Brain (organoid and tissue), 16 donors: ENCODE measurements at places on chromosomes 4 and X. TPM values are rescaled to one million over a fixed set of nuclear protein-coding genes. Genes with fewer than 3 reads are reported as not detected.

Gene CNGA1
- not detected for polyA plus RNA-seq

Gene SAGE1
- not detected for polyA plus RNA-seq

Gene PDE5A
- 8.9 TPM for polyA plus RNA-seq

Gene TKTL2
- not detected for polyA plus RNA-seq

Gene CHRNA9
- not detected for polyA plus RNA-seq

Gene TCEAL5
- polyA plus RNA-seq, result 38.4 TPM

Gene JAKMIP1
- polyA plus RNA-seq, result 42.6 TPM

Gene AR
- 0.51 TPM for polyA plus RNA-seq

Gene FAT4
- 0.71 TPM for polyA plus RNA-seq

Gene TRMT2B
- polyA plus RNA-seq, result 8.8 TPM

Gene SEC24B
- polyA plus RNA-seq, result 9.6 TPM

Gene PCDH19
- 3.3 TPM for polyA plus RNA-seq

- DNase-seq, result peak; percentile 11
Measured at GRCh38 chr4:140472156-140472555, 25.9 kb downstream of the MGAT4D start.

DNA sequence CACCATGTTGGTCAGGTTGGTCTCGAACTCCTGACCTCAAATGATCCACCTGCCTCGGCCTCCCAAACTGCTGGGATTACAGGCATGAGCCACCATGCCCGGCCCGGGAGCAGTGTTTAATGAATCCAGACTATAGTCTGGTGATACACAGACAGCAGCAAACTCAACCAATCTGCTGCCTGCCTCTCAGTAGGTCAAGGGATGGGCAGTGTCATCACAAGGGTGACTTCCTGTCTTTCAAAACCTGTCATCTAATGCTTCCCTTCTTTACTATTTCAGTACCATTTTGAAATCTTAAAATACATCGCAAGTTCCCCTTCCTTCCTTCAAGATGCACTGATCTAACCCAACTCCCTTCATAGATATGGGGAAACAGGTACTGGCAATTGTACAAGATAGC is 8.4 kb downstream of the RPL39 start:
- no peak for DNase-seq

DNA sequence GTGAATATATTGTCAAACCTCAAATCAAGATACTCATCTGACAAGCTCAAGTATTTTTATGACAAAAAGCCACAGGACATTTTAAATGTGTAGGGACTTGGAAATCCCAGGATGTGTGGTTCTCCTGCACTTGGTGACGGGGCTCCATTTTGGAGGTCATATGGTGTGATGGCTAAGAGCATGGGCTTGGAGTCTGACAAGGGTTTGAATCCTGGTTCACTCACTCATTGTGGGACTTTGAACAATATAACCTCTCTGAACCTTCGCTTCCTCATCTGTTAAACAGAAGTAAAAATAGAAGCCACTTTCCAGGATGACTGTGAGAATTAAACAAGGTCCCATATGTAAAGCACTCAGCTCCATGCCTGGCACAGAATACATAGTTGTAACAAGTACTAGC is 99.6 kb downstream of the SMIM20 start:
- DNase-seq, result peak; percentile 55

- DNase-seq, result no peak
Measured at GRCh38 chr4:188005561-188005960, 10.0 kb downstream of the ZFP42 start.

DNA sequence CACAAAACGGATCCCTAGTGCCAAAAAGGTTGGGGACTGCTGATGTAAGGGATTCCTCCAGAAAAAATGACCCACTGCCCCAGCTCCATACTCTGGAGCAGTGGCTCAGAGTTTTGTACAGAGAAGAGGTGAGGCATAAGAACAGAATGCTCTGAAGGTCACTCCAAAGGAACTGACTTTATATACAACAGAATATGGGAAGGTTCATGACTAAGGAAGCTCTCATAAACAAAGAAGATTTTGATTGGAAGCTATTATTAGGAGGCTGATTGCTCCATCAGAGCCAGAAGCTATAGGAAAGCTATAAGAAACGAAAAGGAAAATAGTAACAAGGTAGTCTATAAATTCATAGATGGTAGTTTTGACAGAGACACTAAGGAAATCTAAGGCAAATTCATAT is 203.1 kb downstream of the SLC7A11 start:
- DNase-seq, result no peak

DNA sequence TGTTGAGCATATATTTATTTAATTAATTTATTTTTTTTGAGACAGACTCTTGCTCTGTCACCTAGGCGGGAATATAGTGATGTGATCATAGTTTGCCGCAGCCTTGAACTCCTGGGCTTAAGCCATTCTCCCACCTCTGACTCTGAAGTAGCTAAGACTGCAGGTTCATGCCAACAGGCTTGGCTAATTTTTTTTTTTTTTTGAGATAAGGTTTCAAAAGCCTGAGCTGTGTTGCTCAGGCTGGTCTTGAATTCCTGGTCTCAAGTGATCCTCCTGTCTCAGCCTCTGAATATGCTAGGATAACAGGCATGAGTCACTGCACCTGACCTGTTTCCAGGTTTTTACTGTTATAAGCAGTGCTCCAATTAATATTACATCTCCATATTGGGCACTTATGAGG is 4.8 kb downstream of the ADD1 start:
- no peak for DNase-seq

- DNase-seq, result no peak
Measured at GRCh38 chr4:6881908-6882307, 27.7 kb upstream of the TBC1D14 start.

DNA sequence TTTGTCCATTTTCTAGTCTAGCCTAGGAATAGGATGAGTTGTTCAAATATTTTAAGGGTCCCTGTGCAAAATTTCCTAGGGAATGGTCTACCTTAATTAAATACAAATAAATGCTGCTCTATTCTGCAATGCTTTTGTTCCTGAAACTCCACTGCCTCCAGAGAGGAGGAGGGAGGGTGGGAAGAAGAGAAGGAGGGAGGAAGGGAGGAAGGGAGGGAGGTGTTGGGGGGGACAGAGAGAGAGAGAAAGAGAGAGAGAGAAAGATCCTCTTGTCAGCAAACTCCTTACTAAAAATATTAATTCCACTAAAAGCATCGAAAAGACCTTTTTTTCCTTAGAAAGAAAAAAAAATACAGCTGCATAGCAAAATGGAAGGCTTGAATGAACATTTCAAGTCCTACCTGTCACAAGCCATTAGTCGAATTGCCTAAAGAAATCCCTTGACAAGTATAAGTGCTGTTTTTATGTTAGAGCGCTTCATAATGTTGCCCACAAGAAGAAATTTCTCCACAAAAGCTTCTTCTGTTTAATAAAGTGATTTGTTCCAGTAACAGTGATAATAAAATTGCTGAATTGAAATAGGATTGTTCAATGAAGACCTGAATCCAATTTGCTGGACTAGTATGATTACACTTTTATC is 106.0 kb downstream of the NKX6-1 start:
- DNase-seq, result no peak

- no peak for DNase-seq
Measured at GRCh38 chr4:138672393-138672976, 343.1 kb upstream of the NOCT start.

- DNase-seq, result no peak
Measured at GRCh38 chr4:145153181-145153903, 27.0 kb downstream of the OTUD4 start.

DNA sequence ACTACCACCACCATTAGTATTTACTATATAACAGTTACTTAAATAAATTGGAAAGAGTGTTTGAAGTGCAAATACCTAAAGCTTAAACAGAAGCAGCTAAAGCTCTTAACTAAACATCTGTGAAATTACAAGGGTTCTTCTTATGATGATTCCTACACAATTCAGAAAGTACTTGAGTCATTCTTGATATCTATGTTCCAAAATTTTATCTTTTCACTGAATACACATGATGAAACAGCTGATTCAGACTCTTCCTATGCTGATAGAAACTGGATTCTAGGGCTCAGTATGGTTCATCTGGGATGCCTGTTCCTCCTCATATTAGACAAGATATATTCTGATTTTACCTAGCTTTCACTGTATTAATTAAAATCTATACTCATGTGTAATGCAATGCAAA is 13.6 kb downstream of the EREG start:
- DNase-seq, result no peak

- DNase-seq, result no peak
Measured at GRCh38 chr4:108544481-108544880, 75.9 kb upstream of the RPL34 start.

- no peak for DNase-seq
Measured at GRCh38 chrX:109533631-109534030, 3.0 kb upstream of the NXT2 start.
